ENCODE measurements at places on chromosomes 4 and X.

DNA sequence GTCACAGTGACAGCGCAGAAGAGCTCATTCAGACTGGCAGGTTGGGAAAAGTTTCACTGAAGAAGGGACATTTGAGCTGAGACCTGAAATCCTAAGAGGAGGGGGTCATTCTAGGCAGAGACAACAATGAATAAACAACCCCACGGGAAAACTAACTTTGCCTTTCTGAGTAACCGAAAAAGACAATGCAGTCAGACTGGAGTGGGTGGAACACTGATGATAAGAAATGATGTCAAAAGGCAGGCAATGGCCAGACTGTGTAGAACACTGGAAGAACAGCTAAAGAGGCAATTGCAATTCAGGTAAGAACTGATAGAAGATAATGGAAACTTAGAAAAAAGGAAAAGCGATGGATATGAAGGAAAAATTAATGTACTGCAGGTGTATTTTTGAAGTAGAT is 73.8 kb downstream of the CHIC2 start:
- no peak for DNase-seq

GRCh38 chrX:48703642-48704481 is 7.3 kb downstream of the SUV39H1 start:
- DNase-seq, result no peak

- no peak for DNase-seq
These were observed 1.9 kb downstream of the UBE2K start for GRCh38 chr4:39699687-39700409.

DNA sequence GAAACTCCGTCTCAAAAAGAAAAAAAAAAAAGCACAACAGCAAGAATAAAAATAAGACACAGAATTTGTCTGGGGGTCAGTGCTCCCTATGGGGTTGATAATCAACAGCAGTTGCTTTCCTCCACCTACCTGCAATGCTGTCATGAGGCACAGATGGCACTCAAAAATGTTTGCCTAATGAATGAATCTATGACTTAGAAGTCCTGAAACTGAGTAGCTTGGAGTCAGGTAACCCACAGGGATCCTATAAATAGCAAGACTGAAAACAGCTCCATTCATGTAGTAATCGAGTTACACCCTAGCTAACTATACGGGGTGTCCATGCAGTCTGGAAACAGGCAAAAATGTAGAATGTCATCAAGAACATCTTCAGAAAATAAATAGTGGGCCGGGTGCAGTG is 19.8 kb upstream of the DDX3X start:
- DNase-seq, result no peak

DNA sequence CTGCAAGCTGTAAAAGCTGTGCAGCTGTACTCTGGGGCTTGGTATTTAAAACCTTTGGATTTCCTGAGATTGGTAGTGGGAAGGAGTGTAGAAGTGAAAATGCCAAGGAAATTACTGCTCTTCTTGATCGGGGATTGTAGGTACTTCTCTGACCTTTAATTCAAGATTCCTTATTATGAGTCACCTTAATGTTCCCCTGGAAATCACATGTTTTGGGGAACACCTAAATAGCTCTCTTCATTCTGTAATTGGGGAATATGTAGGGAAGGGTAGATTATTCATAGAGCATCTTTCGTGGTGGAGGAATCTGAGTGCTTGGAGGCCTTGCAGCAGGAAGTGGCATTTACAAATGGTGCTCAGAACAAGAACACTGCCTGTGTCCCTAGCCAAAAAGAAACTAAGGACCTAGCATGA is 137.8 kb downstream of the UCHL1 start:
- DNase-seq, result no peak

DNA sequence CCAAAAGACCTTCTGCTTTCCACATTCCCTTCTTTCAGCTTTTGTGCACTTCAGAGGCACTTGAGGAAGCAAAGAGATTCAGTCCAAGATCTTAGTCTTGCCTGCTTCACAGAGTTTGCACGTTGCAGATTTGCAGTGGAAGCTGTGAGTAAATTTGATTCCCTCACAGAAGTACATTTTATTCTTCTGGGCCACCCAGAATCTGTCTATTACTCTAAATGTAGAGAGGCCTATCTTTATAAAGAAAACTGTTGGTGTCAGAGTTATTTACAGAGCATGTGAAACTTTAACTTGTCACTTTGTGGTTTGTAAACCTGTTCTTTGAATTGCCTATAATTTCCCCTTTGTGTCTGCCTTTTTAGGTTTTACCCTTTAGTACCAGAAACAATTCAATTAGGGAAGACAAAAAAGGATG is 15.5 kb downstream of the SPRY1 start:
- no peak for DNase-seq

GRCh38 chrX:45794323-45794994 is 593.8 kb upstream of the DIPK2B start:
- no peak for DNase-seq

DNA sequence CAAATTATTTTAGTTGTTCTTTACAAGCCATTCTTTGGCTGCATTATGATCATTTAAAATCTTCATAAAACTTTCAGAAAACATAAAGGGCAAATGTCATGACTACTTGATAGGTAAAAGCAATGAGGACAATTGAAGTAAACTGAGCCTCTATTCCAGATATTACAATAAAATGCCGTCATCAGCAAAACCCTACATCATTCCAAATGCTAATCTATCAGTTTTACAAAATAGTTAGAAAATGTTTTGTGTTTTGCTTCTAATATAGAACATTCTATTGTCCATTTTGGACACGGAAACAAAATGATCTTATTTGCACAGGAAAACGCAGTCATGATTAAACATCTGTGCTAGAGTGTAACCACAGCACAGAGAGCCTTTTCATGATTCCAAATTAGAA is 1330.6 kb upstream of the ADGRL3 start:
- no peak for DNase-seq

DNA sequence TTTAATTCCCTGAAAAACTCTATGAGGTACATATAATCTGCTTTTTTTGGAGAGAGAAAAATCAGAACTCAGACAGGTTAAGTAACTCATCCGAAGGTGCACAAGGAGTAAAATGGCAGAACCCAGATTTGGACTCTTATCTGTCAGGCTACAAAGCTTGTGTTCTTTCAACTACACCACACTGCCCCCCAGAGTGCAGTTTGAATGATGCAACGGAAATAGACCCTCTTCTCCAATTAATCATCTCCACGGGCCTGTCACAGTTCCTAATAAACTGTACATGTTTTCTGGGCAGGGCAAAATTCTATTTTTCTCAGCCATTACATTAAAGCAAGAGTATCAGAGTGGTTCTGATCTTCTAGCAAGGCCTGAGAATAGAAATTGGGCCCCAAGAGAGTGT is 35.3 kb upstream of the DCX start:
- DNase-seq, result no peak

DNA sequence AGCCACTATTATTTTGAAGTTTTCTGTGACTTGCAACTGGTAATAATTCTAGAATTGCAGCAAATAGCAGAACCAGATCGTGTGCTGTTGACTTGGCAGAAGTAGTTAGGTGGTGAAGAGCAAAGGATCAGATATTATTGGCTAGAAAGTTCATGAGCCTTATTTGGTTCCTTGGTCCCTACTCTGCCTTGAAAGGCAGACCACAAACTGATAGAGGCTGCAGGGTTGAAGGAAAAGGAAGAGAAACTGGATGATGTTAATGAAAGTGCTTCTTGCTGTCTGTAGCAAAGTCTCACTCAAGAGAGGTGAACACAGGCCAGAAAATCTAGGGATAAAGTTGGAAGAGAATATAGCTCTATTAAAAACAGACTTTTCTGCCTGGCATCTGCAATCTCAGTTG is 41.2 kb upstream of the RNF150 start:
- no peak for DNase-seq

- no peak for DNase-seq
These were observed 115.3 kb downstream of the AASDH start for GRCh38 chr4:56272003-56272402.

GRCh38 chr4:182829196-182829595 is 88.0 kb downstream of the DCTD start:
- DNase-seq, result no peak

- DNase-seq, result no peak
These were observed 54.3 kb downstream of the TSC22D3 start for GRCh38 chrX:107721318-107721717.

DNA sequence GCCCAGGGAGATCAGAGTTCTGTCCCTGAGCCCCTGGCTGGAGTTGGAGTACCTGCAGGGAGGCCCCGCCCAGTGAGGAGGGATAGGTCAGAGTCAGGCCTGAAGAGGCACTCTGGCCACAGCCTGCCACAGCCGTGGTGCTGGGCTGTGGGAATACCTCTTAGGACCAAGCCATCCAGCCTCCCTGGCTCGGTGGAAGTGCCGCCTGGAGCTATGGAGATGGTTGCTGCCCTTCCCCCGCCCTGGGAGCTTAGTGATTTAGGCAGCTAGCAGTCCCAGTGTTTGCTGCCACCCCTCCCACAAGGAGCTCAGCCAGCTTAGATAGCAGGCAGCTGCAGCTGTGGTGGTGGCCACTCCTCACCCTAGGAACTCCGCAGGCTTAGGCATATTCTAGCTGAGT is 446.3 kb upstream of the GNPDA2 start:
- no peak for DNase-seq

DNA sequence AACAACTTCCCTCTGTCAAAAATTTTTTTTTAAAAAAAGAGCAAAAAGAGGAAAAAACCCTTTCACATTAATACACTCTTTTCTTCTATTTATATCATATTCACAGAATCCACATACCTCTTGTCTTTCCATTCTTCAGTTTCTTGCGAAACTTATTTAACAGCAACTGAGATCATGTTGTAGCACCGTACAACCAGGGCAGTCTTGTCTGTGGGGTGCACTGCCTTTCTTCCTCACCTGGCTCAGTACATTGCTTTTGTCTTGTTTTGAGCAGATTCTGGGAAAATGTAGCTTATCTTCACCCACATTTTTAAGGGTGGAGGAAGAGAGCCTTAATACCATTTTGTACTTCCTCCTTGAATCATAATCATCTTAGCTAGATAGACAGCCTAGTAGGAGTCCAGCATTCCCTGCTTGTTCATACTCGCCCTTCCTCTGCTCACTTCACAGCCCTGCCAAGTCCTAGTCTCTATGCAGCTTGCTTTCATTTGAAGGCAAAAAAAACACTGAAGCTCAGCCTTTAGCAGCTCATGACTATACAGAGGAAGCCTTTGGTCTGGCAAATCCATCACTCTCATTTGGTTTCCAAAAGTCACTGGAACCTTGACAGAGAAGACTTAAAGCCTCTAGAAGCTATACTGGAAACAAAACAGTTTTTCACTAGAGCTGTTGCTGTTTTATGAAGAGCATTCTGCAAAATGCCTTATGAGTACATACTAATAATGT is 140.6 kb upstream of the BANK1 start:
- no peak for DNase-seq

GRCh38 chr4:26296514-26296913 is 24.3 kb upstream of the RBPJ start:
- no peak for DNase-seq

- DNase-seq, result no peak
These were observed 122.5 kb upstream of the MAMLD1 start for GRCh38 chrX:150240643-150240970.

GRCh38 chrX:435536-436122 is 48.9 kb upstream of the PPP2R3B start:
- DNase-seq, result no peak

GRCh38 chr4:159281771-159282170 is 178.9 kb downstream of the RAPGEF2 start:
- DNase-seq, result no peak

DNA sequence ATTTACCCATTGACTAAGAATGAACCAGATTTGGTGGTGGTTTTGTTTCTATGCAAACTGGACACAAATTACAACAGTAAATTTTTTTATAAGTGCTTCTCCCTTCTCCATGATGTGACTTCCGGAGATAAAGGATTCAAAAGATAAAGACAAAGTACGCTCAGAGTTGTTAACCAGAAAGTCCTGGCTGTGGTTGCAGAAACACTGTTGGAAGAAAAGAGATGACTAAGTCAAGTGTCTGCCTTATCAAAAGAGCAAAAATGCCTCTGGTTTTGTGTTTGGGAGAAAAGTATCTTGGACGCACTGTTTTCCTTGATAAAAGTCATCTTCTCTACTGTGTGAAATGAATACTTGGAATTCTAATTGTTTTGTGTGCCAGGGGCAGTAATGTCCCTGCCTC is 213.4 kb downstream of the GC start:
- DNase-seq, result no peak

GRCh38 chrX:124230655-124231450 is 101.6 kb upstream of the TEX13D start:
- no peak for DNase-seq

DNA sequence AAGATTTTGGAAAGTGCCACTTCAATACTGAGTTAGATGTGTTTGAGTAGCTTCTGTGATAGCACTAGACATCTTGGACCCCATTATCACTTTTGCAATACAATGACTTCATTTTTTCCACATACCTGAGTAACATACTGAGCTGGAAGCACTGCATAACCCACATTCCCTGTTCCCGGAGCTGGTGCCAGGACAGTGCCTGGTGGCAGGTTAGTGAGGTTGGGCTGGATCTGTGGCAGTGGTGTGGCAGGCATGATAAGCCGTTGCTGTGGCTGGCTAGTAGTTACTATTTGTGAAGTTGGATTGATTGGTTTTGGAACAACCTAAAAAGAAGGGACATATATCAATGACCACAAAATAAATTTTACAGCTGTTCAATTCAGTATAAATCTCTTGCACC is 38.9 kb downstream of the THAP9 start:
- DNase-seq, result no peak

DNA sequence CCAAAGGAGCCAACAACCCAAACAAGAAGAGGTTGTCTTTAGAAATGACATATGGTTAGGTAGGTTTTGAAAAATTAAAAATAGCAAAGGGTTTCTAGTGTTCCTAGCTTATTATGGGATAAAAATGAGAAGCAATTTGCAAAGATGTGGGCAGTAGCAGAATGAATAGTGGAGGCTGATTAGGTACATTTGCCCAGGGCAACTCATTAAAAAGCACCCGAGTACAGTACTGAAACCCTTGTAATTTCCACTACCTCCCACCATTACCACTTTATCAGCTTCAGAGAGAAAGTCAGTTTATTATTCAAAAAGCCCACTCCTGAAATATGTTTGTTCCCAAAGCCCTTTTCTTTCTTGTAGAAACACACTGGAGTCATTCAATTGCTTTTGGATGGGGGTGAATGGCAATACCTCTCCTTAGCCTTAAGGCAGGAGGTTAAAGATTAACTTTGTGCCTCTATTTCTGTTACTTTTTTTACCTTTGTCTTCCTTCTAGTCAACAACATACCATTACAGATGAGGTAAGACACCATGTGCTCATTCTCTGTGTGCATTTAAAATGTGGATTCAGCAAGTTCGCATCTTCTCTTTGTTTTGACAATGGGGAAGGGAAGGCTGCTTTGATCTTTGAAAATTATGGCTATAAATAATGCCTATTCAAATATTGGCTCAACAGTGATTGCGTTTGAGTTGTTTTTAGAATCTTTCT is 353.8 kb upstream of the CASK start:
- no peak for DNase-seq

DNA sequence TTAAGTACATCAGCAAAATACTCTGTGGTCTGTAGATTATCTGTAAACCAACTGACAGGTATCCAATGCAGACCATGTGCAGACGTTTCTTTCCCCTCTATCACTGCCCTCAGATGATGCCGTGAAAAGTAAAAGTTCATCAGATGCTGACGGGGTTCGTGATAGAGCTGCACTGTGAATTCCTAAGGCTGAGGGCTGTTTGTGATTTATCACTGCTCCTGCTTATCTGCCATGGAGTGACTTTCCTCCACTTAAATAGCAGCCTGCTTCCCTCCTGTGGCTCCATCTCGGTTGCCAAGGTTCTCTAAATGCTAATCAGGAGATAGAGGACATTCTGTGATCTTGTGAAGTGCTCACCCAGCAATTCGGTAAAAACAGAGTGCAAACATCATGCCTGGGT is 89.3 kb upstream of the SRD5A3 start:
- DNase-seq, result no peak

- DNase-seq, result no peak
These were observed 5.8 kb upstream of the USO1 start for GRCh38 chr4:75718529-75718928.

All from activated CD4-positive, alpha-beta T cell treated with anti-CD3 and anti-CD28 coated beads, Interleukin-2, amount 50 U/mL, for 24 hours (primary cell).